Activated T-helper 17 cell treated with anti-CD3 and anti-CD28 coated beads, Interleukin-2, amount 50 U/mL, for 72 hours (primary cell): ENCODE measurements at places on chromosomes 1 and 21.

DNA sequence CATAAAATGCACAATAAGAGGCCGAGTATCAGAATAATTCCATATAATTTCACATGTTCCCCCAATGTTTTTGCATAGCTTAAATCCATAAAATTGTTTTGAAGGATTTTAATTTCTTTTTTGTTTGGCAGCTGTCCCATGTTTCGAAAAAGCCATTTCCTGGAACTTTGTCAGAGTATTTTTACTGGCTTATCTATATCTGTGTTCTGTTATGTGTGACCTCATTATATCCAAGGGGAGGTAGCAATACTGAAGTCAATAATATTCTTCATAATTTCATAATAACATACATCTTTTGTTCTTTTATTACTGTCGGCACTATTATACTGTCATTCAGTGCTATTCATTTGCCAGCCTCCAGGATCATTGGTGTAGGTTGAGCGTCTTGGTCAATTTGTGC is 9.4 kb upstream of the BACH1 start:
- H3K4me3 ChIP-seq: no peak overlapping the region
- peaks cover 8% of the 10 kb centered on the region for H3K4me1 ChIP-seq
- ATAC-seq: no peak
- H3K36me3 ChIP-seq: no peaks in the 10 kb centered on the region
- peaks cover 3% of the 10 kb centered on the region for H3K27me3 ChIP-seq
- no peak overlapping the region for H3K27ac ChIP-seq

GRCh38 chr1:75969550-75969949 is 37.3 kb upstream of the ASB17 start:
- no peak overlapping the region for H3K27ac ChIP-seq
- no peaks in the 10 kb centered on the region for H3K4me1 ChIP-seq
- ATAC-seq: no peak
- H3K27me3 ChIP-seq: peaks cover 3% of the 10 kb centered on the region

DNA sequence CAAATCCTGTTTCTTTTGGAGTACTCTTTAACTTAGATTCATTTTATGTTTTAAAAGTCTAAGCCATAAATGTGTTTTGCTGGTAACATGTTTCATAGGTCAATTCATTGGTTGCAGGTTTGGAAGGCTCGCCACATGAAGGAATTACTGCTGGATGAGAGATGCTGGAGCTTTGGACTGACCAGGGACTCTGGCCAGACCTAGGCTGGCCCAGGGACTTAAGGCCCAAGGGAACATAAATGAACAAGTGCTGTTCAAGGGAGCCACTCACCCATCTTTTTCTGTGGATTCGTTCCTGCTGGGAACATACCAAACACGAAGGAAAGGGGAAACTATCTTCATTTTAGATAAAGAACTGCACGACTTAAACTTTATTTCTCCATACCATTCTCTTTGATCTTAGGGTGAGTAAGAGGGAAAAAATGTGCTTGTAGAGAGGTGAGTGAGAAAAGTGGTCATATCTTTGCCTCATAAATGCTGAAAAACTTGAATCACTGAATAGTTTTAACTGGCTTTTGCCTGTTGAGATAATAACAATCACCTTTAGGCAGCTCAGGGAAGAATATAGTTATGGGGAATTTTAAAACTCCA is 15.3 kb upstream of the SHCBP1L start:
- H3K27me3 ChIP-seq: no peaks in the 10 kb centered on the region
- H3K36me3 ChIP-seq: no peaks in the 10 kb centered on the region
- no peaks in the 10 kb centered on the region for H3K4me1 ChIP-seq
- H3K4me3 ChIP-seq: no peak overlapping the region
- no peak for ATAC-seq

DNA sequence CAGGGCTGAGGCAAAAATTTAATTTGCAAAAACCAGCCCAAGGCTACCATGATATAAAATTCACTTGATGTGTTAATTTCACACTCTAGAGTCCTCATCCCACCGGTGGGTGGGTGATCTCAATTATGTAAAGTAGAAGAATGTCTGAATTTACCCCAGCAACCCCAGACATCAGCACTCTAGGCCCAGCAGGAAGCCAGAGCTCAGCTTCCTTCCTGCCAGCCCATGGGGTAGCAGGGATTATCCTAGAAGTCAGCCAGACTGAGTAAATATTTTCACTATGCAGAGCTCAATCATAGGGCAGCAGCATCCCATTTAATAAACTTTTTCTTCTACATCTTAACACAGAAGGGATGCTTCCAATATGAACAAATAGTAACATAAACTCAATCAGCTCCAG is 71.0 kb downstream of the SIPA1L2 start:
- H3K27me3 ChIP-seq: no peaks in the 10 kb centered on the region
- no peak overlapping the region for H3K27ac ChIP-seq
- no peaks in the 10 kb centered on the region for H3K36me3 ChIP-seq
- no peak for ATAC-seq

GRCh38 chr21:34202553-34203372 is 129.4 kb downstream of the MRPS6 start:
- H3K27ac ChIP-seq: no peak overlapping the region
- peaks cover 18% of the 10 kb centered on the region for H3K4me1 ChIP-seq
- no peaks in the 10 kb centered on the region for H3K36me3 ChIP-seq

DNA sequence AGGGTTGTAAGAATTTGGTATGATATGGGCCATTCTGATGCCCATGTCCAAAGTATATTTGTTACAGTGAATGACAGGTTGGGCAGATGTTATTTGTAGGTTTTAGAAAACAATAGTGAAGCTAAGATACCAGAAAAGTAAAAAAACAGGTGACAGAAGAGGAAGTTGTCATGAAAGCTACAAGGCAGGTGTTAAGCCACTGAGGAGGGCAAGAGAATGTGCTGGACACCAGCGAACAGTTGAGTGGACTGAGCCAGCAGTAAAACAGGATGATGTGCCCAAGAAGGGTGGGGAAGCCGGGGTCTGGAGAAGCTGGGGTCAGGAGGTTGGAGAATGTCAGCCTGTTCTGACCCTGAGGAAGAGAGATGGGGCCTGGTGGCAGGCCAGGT is 83.3 kb downstream of the DTL start:
- H3K4me1 ChIP-seq: peaks cover 4% of the 10 kb centered on the region
- H3K36me3 ChIP-seq: no peaks in the 10 kb centered on the region
- no peak overlapping the region for H3K27ac ChIP-seq
- H3K4me3 ChIP-seq: no peak overlapping the region
- ATAC-seq: no peak
